SJSA1 (cell line): ENCODE measurements at places on chromosomes 3 and 15. TPM values are rescaled to one million over a fixed set of nuclear protein-coding genes. Genes with fewer than 3 reads are reported as not detected.

LINGO1 gene
- not detected in 2 replicates for total RNA-seq

LRRK1 gene
- total RNA-seq: 0.75 and 3.7 TPM in 2 replicates

CRYGS gene
- total RNA-seq: 0.63 and 0.81 TPM in 2 replicates

PSTPIP1 gene
- not detected in 2 replicates for total RNA-seq

DNA sequence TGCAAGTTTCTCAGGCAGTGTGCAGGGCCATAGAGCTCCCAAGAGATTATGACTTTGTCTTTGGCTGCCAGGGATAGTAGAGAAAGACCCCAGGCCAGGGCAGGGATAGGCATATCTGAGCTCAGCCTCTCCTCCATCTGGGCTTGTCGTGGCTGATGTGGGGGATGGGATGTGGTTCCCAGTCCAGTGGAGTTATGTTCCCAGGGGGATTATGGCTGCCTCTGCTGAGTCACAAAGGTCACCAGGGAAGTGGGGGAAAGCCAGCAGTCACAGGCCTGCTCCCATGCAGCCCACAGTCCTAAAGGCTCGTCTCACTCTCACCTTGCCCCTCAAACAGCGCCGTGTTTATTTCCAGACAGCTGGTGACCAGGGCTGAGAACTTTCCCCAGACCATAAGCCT is 354.9 kb downstream of the SI start:
- H3K27me3 ChIP-seq: no peaks in the 10 kb centered on the region
- no peak for DNase-seq
- no peak overlapping the region for H3K27ac ChIP-seq
- H3K36me3 ChIP-seq: no peaks in the 10 kb centered on the region

DNA sequence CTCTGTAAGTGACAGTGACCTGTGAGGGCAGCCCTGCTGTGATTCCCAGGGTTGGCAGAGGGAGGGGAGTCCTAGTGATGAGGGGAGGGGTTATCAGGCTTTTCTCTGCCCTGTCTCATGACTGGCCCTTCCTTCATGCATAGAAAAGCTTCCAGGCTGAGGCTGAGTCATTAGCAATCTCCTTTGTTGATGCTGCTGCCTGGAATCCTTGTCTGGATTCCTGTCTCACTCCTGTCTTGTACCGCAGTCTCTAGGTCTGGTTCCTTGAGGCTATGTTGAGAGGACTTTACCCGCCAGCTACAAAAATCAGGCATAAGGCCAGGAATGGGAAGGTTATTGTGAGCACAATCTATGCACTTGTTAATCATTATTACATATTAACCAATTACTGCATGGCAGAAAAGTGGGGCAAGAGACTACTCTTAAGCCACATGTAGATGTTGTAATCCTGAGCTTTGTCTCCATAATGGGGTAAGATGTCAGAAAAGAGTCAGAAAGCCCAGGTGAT is 7.2 kb downstream of the KLHL6 start:
- no peaks in the 10 kb centered on the region for H3K36me3 ChIP-seq
- no peak overlapping the region for H3K27ac ChIP-seq
- 0 out of 2 replicates have a peak, but pooled peaks cover 3% of the 10 kb centered on the region for H3K4me1 ChIP-seq

DNA sequence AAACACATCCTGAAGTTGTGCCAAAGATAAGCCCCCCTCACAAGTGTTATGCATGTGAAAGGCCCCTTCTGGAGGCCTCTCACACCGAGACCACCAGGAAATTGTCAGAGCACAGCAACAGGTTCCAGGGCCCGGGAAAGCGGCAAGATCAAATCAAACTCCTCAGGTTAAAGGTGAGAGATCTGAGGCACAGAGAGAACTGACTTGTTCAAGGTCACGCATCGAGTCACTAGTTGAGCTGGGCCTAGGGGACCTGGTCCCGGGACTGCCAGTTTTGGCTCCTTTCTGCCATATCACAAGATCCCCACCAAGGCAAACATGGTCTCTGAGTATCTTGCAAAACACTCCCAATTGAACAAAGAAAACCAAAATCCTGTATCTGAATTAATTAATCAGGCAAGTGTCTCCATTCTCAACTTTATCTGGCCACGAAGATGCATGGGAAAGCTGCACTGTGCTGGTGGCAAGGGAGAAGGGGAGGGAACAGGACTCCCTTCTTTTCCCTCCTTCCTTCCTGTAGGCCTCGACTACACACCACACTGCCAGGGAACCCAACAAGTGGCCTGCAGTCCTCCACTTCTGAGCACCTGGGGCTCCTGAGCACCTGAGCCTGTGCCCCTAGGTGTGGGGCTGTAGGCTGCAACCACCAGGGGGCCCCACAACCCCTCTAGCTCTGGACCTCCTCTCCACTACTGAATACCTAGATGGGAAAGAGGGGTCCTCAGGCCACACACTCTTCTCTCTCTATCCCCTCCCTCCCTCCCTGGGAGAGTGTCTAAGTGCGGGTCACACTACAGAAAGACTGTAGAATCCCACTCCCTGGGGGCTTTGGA is 37.3 kb downstream of the ANP32A start:
- H3K27ac ChIP-seq: no peak overlapping the region
- H3K36me3 ChIP-seq: peaks cover 81% of the 10 kb centered on the region
- no peaks in the 10 kb centered on the region for H3K27me3 ChIP-seq
- H3K4me3 ChIP-seq: no peak overlapping the region
- no peak for DNase-seq

DNA sequence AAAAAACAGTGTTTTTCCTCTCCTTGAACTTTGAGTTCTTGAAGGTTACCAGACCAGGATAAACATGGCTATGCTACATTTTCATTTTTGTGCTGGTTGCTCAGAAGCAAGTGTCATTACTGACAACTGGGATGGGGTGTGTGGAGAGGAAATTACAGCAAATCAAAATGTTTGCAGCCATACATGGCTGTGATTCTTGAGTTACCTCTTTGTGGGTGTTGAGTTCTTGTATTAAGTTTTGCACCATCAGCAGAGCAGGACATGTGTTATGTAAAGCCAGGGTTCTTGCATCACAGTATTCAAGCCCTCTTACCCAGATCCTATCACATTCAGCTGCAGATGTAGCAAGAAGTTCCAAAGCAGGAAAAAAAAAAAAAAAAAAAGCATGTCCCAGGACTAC is 53.9 kb upstream of the ATOSA start:
- no peak for DNase-seq
- no peak overlapping the region for H3K4me3 ChIP-seq
- H3K4me1 ChIP-seq: peaks cover 17% of the 10 kb centered on the region
- H3K36me3 ChIP-seq: no peaks in the 10 kb centered on the region
- H3K27me3 ChIP-seq: no peaks in the 10 kb centered on the region

DNA sequence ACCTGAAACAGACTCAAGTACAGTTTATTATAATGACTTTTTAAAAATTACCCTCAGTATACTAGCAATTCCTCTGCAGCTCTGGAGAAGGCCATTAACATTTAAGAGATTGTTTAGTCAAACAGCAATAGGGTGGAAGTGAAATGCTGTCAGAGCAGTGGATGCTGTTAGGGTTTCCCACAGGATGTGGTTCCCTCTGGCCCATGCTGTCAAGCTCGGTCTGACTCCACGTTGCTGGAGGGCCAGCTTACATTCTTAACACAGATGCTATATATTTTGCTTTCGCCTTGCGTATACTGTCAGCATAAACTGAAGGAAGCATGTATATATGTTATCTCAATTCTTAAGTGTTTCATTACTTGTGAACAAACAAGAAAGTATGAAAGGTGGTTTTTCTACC is 231.1 kb upstream of the COL8A1 start:
- H3K4me3 ChIP-seq: no peak overlapping the region
- no peaks in the 10 kb centered on the region for H3K36me3 ChIP-seq
- H3K27me3 ChIP-seq: no peaks in the 10 kb centered on the region

GRCh38 chr3:156694536-156694935 is 20.1 kb downstream of the TIPARP start:
- no peak overlapping the region for H3K4me3 ChIP-seq
- peaks cover 52% of the 10 kb centered on the region for H3K36me3 ChIP-seq
- peaks cover 58% of the 10 kb centered on the region for H3K4me1 ChIP-seq
- H3K27me3 ChIP-seq: no peaks in the 10 kb centered on the region
- H3K27ac ChIP-seq: no peak overlapping the region

DNA sequence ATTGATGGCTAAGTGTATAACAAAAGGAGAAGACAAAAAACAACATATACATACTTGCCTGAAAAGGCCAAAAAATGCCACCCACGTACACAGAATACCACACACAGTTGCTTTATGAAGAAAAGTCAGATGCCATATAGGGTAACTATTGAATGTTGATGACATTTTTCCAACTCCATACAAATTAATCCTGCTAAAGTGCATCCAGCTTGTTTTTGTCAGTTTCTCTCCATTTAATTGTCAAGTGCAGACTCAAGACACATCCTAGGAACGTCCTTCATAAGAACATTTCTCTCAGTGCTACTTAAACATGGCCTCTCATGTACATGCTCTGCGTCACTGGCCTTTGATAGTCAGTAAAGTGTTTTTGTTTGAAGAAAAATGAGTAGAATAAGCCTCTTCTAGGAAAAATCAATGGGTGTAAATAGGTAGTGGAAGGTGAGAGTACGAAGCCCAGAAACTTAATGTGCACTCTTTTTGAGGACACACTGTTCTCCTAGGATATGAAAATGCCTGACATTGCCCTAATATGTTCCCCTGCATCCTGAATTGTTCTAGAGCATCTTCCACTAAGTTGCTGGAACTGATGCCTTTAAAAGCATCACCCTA is 267.4 kb upstream of the ATP11B start:
- no peak for DNase-seq
- H3K27ac ChIP-seq: no peak overlapping the region
- peaks cover 25% of the 10 kb centered on the region for H3K4me1 ChIP-seq
- no peaks in the 10 kb centered on the region for H3K27me3 ChIP-seq
- no peaks in the 10 kb centered on the region for H3K36me3 ChIP-seq
- H3K4me3 ChIP-seq: no peak overlapping the region

GRCh38 chr3:172466553-172467130 is 18.4 kb upstream of the GHSR start:
- H3K36me3 ChIP-seq: no peaks in the 10 kb centered on the region
- no peak for DNase-seq
- H3K27me3 ChIP-seq: no peaks in the 10 kb centered on the region
- H3K27ac ChIP-seq: no peak overlapping the region

DNA sequence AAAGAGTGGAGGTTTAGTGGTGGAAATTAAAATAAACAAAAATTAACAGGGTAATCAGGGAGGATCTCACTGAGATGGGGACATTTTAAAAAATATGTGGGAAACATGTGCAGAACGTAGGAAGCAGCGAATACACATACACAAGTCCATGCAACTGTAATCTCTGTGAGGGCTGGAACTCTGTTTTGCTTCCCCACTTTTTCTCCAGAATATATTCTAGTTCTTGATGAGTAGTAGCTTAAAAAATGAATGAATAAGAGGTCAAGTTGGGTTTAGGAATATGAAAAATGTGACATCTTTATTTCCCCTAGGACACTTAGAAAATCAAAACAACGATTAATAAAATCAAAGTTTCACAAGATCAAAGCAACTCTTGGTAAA is 312.2 kb upstream of the ZNF717 start:
- no peak overlapping the region for H3K27ac ChIP-seq
- no peak for DNase-seq
- H3K4me1 ChIP-seq: no peaks in the 10 kb centered on the region
- no peak overlapping the region for H3K4me3 ChIP-seq

- H3K4me1 ChIP-seq: peaks cover 6% of the 10 kb centered on the region
- H3K4me3 ChIP-seq: no peak overlapping the region
- H3K36me3 ChIP-seq: no peaks in the 10 kb centered on the region
- H3K27ac ChIP-seq: no peak overlapping the region
- no peak for DNase-seq
Observed at GRCh38 chr3:151321526-151321925, 4.9 kb upstream of the GPR87 start.

DNA sequence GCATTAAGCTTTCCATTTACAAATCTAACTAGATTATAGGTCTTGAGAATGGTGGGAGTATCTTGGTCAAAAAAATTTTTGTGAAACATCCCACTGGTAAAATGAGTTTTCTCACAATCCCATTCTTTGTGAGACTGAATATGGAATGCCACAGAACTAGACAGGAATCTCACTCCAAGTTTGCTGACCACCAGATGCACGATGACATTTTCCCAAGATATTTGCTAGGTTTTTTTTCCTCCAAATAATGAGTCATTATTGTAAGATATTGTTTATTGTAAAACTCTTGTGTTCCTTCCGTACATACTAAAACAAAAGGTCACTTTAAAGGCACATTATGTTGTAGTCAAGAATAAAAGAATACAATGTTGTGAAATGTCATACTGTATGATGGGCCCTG is 53.9 kb downstream of the COPS2 start:
- peaks cover 6% of the 10 kb centered on the region; the same call in 1 of the 2 replicates for H3K4me1 ChIP-seq
- peaks cover 26% of the 10 kb centered on the region for H3K36me3 ChIP-seq
- H3K27ac ChIP-seq: peak overlapping the region; percentile 32; the same call in 1 of the 2 replicates
- DNase-seq: no peak

GRCh38 chr3:195587406-195587805 is 3.7 kb upstream of the APOD start:
- H3K27ac ChIP-seq: no peak overlapping the region
- DNase-seq: no peak
- no peaks in the 10 kb centered on the region for H3K4me1 ChIP-seq
- peaks cover 3% of the 10 kb centered on the region for H3K27me3 ChIP-seq
- H3K4me3 ChIP-seq: no peak overlapping the region

DNA sequence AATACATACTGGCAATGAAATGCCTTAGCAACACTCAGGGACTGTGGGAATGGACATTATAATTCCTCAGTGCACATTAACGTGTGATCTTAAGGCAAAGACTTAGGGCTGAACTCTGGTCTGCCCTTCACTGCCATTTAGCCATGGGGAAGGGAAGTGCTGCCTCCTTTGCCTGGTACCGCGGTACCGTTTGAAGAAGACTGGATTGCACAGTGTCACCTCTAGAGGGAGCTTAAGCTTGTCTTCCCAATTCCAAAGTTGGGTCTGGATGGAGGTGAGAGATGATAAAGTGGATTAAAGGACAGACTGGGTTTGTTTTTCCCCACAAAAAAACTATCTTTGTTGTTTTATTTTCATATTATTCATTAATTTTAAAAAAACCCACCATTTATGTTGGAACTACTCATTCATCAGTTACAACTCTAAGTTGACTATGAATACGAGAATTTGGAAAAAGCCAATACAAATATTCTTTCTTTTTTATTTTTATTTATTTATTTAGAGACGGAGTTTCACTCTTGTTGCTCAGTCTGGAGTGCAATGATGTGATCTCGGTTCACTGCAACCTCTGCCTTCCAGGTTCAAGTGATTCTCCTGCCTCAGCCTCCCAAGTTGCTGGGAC is 60.0 kb upstream of the SYN2 start:
- H3K4me3 ChIP-seq: no peak overlapping the region
- H3K27ac ChIP-seq: no peak overlapping the region
- H3K4me1 ChIP-seq: no peaks in the 10 kb centered on the region
- H3K36me3 ChIP-seq: no peaks in the 10 kb centered on the region
- DNase-seq: peak; percentile 6
- 0 out of 2 replicates have a peak, but pooled peaks cover 3% of the 10 kb centered on the region for H3K27me3 ChIP-seq

DNA sequence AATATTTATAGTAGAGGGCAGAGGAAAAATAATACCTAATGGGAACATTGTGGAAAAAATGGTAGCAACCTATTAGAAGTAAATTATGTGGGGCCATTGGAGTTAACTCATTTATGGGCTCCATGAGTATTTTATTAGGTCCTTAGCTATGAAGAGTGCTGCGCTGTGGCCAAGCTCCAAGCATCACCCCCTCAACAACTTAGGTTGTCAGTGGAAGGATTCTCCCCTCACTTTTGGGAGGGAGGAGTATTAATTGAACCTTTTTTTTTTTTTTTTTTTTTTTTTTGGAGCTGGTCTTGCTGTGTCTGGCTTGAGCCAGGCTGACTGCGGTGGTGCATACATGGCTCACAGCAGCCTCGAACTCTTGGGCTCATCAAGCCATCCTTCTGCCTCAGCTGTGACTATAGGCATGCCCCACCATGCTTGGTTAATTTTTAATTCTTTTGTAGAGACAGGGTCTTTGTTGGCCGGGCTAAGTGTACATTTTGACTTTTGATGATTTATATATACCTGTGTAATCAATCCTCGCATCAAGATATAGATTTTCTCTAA is 45.2 kb downstream of the TRIM71 start:
- DNase-seq: no peak
- H3K27ac ChIP-seq: no peak overlapping the region
- no peaks in the 10 kb centered on the region for H3K36me3 ChIP-seq
- no peaks in the 10 kb centered on the region for H3K27me3 ChIP-seq
